ENCODE measurements at places on chromosomes 16 and 17.

DNA sequence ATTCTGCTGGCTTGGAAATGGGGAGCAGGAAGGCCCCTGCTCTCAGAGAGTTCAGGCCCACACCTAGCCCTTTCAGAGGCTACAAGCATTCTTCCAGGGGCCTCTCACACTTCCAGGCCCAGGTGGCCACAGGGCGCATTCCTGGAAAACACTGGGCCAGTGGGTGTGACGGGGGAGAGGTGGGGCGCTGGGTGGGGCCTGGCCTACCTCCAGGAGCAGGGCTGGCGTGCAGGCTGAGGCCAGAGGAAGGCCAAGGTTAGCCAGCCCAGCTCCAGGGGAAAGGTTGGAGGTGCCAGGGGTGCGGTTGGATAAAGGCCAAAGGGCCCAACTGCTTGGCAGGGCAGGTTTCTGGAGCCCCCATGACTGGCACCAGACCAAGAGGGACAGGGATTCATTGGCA, 198.2 kb downstream of the MAF start:
- no peak for DNase-seq

GRCh38 chr17:62629556-62630364, 2.3 kb downstream of the MRC2 start:
- no peak for DNase-seq

- DNase-seq = peak; percentile 90
These were observed 10.7 kb downstream of the HPR start for GRCh38 chr16:72073560-72074230.

DNA sequence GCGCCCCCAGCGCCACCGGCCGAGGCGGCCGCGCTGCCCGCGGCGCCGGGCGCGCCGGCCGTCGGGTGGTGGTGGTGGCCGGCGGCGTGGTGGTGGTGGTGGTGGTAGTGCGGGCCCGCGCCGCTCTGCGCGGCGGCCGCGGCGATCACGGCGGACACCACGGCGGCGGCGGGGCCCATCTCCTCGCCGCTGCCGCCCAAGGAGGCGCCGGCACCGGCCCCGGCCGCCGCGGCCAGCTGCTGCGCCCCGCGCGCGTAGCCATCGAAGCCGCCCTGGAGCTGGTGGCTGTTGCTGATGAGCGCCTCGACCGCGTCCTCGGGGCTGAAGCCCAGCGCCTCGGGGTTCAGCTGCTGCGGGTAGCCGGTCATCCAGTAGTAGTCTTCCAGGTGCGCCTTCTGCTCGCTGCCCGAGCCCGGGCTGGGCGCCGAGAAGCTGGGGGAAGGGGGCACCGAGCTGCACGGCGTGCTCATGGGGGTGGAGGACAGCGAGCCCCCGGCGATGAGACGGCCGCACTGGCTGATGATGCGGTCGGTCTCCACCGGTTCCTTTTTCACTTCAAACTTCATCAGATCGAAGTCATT, 1.2 kb downstream of the MAF start:
- no peak for DNase-seq

DNA sequence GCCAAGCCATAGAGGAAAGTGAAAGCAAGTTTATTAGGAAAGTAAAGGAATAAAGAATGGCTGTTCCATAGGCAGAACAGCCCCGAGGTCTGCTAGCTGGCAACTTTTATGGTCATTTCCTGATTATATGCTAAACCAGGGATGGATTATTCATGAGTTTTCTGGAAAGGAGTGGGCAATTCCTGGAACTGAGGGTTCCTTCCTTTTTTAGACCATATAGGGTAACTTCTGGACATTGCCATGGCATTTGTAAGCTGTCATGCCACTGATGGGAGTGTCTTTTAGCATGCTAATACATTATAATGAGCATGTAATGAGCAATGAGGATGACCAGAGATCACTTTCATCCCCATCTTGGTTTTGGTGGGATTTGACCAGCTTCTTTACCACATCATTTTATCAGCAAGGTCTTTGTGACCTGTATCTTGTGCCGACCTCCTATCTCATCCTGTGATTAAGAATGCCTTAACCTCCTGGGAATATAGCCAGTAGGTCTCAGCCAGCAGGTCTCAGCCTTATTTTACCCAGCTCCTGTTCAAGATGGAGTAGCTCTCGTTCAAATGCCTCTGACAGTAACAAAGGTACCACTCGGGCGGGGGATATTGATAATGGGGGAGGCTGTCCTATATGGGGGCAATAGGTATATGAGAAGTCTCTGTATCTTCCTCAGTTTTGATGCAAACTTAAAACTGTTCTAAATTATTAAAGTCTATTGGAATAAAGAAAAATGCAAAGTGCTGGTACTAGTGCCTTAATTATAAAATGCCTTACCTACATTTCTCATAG, 38.9 kb upstream of the HELZ start:
- DNase-seq = no peak

- no peak for DNase-seq
These were observed 13.6 kb upstream of the MYO15B start for GRCh38 chr17:75573994-75574393.

Data from eye (tissue), 1 donor.